AG09309 (cell line): ENCODE measurements at places on chromosomes 3 and 15.

- peak; percentile 20 for DNase-seq
These were observed 74.6 kb downstream of the ZBTB20 start for GRCh38 chr3:115072265-115073021.

GRCh38 chr15:44009038-44009437 is 182.2 kb downstream of the WDR76 start:
- DNase-seq, result peak; percentile 5

- no peak for DNase-seq
These were observed 33.5 kb upstream of the USP8 start for GRCh38 chr15:50390554-50391264.

GRCh38 chr3:38022301-38022700 is 7.1 kb downstream of the PLCD1 start:
- DNase-seq, result no peak

DNA sequence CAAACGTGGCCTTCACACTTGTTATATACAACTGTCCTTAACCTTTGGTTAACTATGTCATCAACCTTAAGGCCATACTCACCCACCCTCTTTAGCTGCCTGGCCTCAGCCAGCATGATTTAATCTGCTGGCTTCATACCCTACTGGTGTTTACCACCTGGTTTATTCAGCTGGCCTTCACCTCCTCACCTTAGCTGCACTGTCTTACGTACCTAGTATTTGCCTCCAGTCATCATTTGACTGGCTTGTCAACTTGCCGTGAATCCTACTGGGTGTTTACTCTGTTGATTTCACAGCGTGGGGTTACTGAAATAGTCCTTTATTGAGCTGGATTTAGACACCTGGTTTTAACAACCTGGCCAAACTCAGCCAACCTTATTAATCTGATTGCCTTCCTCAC is 102.8 kb downstream of the IL12A start:
- DNase-seq, result no peak

GRCh38 chr3:126355251-126355650 is 2.0 kb downstream of the KLF15 start:
- DNase-seq, result no peak

GRCh38 chr3:80263260-80263659 is 495.5 kb upstream of the ROBO1 start:
- DNase-seq, result no peak

- no peak for DNase-seq
These were observed 7.3 kb downstream of the PRKCD start for GRCh38 chr3:53168175-53168923.

- DNase-seq, result no peak
These were observed 55.8 kb upstream of the IGF2BP2 start for GRCh38 chr3:185880600-185880999.

DNA sequence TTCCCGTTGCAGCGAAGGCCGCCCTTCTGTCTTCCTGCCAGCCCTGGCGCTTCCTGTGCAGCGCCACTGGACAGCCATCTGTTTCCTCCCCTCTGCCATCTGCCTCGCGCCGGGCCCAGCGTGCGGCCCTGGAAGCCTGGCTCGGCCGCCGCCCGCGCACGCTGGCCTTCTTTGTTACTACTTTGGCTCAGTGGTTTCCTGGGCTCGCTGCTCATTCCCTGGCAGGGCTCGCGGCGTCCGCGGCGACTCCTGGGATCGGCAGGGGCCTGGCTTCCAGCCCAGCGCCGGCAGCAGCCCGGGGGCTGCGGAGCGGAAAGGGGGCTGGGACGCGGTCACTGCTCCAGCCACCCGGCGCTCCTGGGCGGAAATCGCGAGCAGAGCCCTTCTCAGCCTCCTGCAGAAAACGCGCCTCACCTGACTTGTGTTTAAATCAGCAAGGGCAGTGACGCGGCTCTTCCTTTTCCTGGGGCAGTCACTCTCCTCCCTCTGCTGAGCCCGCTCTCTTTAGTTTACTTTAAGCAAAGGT is 10.0 kb downstream of the CMTM7 start:
- DNase-seq, result no peak

- peak; percentile 27 for DNase-seq
These were observed 27.2 kb upstream of the VPS33B start for GRCh38 chr15:91049378-91050127.

- DNase-seq, result no peak
These were observed 56.5 kb downstream of the NEK11 start for GRCh38 chr3:131082871-131083863.

DNA sequence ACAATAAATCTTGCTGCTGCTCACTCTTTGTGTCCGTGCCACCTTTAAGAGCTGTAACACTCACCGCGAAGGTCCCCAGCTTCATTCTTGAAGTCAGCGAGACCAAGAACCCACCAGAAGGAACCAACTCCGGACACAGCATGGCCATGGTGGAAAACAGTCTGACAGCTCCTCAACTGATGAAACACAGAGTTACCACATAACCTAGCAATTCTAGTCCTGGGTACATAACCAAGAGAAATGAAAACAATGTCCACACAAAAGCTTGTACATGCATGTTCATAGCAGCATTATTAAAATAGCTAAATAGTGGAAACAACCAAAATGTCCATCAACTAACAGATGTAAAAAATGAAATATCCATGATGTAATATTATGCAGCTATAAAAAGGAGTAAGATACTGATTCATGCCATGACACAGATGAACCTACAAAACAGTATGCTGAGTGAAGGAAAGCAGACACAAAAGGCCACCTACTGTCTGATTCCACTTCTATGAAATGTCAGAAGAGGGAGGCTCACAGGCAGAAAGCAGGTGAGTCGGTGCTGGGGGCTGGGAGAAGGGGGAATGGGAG is 36.8 kb downstream of the VGLL4 start:
- no peak for DNase-seq

GRCh38 chr15:72176743-72177142 is 20.8 kb downstream of the GRAMD2A start:
- no peak for DNase-seq

DNA sequence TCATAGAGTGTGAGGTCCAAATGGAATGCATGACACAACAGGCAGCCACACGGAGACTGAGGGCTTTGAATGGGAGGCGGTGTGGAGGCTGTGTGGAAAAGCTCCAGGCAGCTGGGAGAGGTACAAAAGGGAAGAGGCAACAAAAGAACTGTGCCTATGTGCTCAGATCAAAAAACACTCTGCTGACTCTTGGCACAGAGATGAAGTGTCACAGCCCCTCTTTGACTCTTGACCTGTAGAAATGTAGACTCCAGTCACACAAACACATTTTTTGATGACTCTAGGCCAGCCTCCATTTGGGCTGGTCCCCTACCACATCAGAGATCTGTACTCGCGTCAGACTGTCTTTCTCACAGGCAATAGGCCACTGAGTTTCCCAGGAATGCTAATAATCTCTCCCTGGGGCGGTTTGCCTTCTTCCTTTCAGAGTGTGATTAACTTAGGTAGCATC is 456.0 kb downstream of the TUSC7 start:
- no peak for DNase-seq
